ENCODE measurements at places on chromosomes 7 and 10.

DNA sequence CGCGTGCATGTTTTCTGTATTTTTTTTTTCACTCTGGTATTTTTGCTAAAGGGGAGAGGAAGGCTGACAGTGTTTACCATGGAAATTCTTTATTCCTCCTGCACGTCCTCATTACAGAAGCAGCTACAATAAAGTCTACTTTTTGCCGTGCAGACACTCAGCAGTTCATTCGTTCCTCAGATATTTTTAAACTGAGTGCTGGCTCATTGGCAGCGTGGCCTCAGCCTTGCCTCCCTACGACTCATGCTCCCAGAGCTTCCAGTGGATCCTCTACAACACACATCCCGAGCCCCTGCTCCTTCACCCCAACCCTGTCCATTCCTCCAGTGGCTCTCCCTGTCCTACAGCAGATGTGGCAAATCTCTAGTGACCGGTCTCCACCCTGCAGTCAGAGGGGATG lies 239.2 kb upstream of the ZMIZ1 start:
- no peak for DNase-seq

DNA sequence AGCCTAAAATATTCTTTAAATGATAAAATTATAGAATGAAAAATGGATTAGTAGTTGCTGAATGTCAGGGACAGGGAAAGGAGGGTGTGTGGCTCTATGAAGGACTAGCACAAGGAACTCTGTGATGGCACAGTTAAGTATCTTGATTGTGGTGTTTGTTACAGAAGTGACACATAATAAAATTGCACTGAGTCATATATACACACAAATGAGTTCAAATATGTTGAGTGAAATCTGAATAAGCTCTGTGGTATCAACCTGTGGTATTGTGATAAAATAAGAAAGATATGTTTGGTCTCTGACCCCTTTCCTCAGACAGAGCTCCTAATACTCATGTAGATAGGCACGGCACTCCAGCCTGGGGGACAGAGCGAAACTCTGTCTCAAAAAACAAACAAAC lies 181.5 kb upstream of the TRIM24 start:
- no peak for DNase-seq

- DNase-seq = no peak
These were observed 13.4 kb downstream of the TASOR2 start for GRCh38 chr10:5698062-5698461.

DNA sequence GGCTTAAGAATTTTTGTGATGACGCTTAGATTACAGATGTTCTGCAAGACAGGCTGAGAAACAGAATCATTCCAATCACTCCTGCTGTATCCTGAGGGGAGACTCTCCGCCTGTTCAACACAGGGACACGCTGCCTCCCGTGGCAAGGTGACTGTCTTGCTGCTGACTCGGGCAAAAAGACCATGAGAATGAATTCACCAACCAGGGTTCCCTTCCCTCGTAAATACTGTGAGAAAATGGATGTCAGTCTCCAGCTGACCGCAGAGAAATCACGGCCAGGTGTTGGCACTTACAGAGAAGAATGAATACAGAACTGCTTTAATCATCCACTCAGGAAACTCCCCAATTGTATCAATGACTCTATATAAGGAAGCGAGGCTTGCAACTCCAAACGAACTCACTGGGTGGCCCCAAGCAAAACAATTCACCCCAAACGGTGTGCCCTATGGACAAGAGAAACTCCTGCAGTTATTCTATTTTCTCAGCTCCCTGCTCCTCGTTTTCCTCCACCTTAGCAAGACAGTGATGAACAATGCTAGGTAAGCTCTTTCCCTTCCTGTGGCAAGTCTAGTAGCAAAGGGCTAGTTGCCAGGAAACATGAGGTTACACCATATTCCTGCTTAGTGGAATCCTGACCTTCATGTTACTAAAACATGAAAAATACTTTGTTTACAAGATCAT lies 22.8 kb downstream of the GNA12 start:
- no peak for DNase-seq

GRCh38 chr7:22591271-22591670 lies 91.3 kb upstream of the STEAP1B start:
- no peak for DNase-seq

DNA sequence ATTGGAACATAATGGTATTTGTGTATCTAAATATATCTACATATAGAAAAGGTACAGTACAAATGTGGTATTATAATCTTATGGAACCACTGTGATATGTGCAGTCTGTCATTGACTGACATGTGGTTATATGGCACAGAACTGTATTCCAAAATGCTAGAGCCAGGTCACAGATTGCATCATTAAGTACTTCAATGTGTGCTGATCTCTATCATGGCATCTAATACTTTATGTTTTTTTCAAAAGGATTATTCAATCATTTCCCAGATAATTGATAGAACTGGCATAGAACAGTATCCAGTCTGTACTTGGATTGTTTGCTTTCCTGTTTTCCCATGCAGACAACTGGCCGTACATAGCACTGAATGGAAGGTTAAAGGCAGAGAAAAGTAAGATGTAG lies 662.7 kb downstream of the PARD3 start:
- no peak for DNase-seq

- DNase-seq = no peak
These were observed 206.9 kb downstream of the WDR11 start for GRCh38 chr10:121058082-121058481.

DNA sequence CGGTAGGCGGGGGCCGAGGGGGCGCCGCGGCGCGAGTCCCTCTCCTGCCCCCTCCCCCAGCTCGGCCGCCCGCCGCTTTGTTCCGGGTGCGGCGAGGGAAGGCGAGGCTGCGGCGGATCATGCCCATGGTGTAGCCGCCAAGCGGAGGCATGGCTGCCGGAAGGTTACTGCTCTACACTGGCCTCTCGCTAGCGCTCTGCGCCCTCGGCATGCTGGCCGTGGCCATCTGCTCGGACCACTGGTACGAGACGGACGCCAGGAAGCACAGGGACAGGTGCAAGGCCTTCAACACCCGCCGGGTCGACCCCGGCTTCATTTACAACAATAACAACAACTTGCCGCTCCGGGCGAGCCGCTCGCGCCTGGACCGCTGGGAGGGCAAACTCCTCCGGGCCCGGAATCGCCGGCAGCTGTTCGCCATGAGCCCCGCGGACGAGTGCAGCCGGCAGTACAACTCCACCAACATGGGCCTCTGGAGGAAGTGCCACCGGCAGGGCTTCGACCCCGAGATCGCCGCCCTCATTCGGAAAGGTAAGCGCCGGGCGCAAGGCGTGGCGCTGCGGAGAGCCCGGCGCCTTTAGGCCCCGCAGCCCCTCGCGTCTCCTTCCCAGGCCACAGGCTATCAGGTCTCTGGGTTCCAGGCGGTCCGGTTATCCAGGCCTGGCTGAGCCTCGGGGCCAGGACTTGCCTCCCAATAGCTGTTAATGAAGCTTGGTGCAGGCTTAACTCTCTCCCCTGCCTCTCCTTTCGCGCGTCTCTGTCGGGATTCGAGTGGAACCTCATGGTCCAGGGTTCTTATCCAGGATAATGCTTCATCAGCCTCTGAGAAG lies 513 bp downstream of the TMEM178B start:
- no peak for DNase-seq

DNA sequence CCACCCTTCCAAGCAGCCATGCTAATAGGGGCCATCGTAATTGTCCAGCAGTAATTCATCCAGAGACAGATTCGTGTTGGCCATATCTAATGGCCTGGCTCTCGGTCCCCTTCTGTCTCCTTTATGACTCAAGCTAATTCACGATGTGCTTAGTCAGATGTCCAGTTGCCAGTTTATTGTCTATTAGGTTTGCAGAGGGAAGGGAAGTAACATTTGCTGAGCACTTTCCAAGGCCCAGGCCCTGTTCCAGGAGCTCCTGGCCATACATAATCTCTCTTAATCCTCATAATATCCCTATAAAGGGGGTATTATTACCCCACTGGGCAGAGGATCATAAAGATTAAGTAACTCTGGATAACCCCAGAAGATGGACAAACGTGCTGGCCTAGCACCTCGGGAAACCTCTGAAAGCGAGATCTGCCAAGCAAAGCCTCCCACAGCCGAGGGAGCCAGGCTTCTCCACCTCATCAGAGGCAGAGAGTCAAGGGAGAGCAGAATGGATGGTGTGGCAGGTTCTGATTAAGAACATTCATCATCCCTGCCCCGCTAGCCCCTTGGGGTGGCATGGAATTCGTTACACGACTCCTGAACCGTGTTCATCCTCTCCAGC lies 153.7 kb downstream of the PLXNA4 start:
- DNase-seq = no peak

DNA sequence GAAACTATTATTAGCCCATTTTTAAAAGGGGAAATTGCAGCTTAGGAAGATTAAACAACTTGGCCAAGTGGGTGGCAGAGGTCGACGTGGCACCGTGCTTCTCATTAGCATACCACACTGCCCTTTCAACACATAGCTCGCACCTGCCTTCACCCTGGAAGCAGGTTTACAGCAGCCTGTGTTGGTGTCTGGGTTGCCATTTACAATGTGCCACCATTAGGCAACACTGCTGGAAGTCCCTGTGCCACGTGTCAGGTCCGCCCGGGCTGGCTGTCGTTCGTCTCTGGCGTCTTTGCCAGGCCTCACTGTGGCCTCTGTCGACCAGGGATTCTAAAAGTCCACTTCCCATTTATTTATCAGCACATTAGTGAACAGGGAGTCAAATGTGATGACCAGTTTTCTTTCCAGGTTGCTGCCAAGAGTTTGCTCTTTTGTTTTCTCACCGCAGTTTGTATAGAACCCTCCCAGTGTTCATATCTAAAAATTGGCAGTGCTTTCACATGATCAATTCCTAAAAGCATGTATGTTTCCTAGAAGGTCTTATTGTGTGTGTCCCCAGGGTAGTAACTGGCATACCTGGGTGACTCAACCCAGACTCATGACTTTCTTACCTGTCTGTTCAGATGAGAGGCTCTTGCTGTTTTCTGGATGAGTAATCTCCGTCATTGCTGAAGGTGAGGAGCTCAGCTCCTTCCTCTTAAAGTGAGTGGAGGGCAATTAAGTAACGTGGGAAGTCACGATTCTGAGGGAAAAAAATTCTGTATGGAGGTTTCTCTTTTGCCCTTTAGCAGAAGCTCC lies 9.2 kb downstream of the INSIG1 start:
- no peak for DNase-seq

DNA sequence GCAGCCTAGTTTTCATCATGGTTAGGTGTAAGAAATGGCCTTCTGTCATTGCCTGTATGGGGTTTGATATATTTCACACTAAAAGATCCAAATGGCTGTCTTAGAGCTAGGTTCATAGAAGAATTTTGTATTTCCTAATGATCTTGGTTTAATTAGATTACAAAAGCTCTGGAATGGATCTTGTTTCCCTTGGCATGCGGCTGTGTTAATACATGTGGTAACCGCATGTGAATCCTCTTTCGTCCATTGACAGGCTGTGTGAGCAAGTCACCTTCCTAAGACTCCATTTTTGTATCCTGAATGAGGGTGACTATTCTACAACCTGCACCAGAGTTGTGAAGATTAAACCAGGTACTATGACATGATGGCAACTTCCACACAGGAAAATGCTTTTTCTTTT lies 12.4 kb upstream of the FZD1 start:
- no peak for DNase-seq

DNA sequence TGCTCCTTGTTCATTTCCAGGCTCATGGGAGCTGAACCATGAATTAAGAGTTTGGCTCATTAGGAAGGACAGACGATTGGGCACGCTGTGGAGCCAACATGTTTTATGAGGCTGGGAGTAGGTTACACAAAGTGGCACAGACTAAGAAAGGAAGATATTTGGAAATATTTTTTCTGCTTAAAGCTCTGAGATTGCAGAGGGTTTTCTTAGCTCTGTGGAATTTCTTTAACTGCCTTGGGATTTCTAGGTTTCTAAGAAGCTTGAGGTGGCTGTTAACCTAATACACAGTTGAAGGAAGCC lies 344.6 kb downstream of the RNLS start:
- no peak for DNase-seq

- DNase-seq = no peak
These were observed 188.0 kb downstream of the CDCA7L start for GRCh38 chr7:21757537-21758282.

DNA sequence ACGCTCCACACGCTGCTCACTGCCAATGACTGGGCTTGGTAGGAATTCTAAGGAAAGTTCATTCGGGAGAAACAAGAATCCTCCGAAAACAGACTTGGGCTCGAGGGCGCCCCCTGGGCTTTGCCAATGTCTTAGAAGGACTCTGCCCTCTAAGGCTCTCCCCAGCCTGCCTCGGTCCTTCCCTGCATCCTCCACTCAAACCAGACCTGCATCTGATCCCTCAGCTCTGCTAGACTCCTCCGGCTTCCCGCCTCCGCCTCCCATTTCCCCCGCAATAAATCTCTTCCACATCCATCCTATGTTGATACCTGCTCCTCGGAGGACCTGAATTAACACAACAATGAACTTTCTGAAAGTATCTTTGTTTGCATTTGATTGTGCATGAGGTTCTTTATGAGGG lies 177.6 kb downstream of the PLPP4 start:
- no peak for DNase-seq

- no peak for DNase-seq
These were observed 337 bp downstream of the TRIL start for GRCh38 chr7:28957751-28958234.

DNA sequence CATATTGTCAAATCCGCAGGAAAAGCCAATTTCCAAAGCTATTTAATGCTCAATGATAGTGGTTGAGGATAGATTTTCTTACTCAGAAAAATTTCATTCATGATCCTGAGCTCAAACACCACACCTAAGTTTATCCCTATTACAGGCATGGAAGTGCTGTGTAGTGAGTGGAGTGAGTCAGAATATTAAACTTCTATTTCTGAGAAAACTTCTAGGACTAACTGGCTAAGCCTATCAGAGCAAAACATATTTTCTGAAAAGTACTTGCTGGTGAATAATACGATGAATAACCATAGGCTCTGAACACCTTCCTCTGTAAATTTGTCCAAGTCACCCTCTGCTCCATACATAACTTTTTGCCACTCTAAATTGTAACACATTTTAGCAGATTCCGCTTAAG lies 221.5 kb downstream of the SUGCT start:
- no peak for DNase-seq

DNA sequence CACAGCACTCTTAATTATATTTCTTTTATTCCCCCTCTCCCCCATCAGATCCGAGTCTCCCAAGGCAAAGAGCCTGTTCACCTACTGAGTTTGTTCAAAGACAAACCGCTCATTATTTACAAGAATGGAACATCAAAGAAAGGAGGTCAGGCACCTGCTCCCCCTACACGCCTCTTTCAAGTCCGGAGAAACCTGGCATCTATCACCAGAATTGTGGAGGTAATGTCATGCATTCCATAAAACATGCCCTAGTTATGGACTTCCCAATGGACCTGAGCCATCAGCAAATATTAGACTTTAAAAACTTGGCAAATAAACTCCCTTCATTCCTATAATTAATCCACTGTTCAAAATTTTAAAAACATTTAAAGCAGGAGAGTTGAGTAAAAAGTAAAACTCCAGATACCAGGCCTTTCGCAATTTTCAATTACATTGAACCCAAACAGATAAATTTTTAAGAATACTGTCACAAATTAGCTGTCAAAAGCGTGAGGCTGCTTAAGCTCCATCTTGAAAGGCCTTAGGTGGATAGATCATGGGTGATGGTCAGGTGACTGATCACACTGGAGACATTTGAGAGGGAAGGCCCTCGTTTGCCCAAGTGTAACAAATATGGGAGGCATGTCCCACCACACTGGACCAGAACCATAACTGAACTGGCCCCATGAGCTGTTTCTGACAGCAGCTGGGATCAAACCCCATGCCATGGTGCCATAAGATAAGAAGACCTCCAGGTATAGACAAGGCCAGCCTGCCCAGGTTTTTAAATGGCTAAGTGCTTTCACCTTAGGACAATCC lies 46.9 kb upstream of the ARL4A start:
- DNase-seq = no peak

GRCh38 chr7:81013083-81013817 lies 94.4 kb upstream of the SEMA3C start:
- DNase-seq = no peak

Measured in effector CD4-positive, alpha-beta T cell (primary cell).